ENCODE measurements at places on chromosomes 1 and 21.

DNA sequence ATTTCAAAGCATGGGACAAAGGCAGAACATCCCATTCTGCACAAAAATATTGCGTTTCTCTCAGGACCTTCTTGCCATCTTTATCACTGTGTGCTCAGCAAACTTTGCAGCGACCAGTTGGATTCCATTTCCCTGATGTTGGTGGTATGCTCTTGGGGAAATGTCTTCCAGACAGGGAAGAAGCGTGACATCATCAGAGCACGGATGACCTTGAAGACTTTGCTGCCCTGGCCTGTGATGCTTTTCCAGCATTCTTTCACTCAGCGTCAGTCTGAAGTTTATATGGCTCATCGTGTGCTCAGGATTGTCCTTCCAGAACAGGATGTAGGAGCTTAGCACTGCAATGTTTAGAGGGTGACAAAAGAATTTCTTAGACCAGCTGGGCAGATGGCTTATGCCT is 131.4 kb upstream of the F3 start:
- no peak for ATAC-seq

DNA sequence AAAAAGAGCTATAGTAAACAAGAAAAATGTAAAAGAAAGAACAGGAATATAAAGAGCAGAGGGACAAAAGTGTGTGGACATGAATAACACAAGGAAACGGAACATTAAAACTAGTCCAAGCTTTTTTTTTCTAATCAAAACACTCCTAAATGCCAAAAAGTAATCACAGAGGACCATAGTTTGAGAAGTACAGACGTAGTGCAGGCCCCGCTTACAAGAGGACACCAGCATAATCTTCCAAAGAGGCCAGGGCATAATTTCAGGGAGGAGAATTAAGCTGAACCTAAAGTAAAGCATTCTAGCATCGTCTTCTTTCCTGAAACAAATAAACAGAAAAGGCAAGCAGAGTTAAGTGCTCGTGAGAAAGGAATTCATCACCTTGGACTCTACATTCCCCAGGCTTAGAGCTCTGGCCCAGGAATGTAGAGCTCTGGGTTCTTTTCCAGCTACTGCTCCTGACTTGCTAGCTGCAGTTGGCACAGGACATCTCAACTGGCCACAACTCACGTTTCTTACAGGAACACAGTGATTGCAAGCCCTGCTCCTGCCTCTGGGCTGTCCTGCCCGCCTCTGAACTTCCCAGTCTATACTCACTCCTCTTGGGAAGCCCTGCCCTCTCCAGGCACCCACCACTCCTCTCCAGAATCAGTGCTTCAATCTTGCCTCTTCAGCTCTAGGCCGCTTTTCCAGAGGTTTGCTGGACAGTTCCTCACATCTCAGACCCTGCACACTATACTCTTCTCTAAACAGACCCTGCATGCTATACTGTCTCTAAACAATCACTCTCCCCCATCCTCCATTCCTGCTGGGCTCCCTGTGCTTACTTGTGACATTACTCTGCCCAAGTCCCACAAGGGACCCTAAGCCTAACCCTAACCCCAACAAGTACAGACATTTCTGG is 9.8 kb downstream of the RGS8 start:
- ATAC-seq: no peak

DNA sequence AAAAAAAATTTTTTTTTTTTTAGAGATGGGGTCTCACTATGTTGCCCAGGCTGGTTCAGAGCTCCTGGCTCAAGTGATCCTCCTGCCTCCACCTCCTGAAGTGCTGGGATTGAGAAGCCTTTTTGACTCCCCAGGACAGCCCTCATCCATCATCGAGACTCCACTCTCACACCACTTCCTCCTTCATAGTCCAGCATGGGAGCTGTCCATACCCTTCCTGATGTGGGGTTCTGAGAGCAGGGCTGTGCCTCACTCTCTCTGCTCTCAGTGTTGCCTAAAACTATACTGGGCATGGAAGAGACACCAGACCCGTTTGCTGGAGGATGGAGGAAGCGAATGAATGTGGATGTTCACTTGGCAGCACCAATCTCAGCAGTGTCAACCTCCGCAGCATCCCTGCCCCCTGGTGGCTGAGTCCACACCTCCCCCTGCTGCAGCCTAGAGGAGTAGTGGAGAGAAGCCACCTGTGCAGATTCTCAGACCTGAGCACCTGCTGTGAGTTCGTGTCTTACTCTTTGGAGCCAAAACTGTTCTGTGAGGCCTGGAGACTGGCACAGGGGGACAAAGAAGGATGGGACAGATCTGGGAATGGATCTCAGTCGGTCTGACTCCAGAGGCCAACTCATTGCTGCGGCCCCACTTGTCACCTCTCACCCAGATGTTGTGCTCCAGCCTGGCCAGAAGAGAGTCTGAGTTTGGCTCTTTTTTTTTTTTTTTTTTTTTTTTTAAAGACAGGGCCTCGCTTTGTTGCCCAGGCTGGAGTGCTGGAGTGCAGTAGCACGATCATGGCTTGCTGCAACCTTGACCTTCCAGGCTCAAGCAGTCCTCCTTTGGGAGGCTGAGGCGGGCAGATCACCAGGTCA is 17.7 kb downstream of the TINAGL1 start:
- ATAC-seq: peak; percentile 87

GRCh38 chr1:35580949-35581388 is 7.9 kb downstream of the TFAP2E start:
- ATAC-seq: no peak

DNA sequence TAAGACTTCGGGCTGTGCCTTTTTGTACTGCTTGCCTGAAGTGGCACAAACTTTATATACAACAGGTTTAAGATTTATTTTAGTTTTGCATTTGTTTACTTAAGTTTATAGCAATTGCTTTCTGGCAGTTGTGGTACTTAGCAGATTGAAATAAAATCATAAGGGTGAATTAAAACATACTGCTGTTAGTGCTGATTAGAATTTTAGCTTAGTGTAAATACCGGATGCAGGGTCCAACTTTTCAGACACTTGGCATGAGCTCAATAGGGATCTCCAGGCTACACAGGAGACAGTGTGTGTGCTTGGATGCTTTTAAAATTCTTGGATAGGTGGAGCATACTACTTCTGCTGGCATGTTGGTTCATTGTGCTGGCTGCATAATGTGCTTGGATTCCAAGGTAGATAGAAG is 159.6 kb downstream of the NFIA start:
- ATAC-seq: no peak

DNA sequence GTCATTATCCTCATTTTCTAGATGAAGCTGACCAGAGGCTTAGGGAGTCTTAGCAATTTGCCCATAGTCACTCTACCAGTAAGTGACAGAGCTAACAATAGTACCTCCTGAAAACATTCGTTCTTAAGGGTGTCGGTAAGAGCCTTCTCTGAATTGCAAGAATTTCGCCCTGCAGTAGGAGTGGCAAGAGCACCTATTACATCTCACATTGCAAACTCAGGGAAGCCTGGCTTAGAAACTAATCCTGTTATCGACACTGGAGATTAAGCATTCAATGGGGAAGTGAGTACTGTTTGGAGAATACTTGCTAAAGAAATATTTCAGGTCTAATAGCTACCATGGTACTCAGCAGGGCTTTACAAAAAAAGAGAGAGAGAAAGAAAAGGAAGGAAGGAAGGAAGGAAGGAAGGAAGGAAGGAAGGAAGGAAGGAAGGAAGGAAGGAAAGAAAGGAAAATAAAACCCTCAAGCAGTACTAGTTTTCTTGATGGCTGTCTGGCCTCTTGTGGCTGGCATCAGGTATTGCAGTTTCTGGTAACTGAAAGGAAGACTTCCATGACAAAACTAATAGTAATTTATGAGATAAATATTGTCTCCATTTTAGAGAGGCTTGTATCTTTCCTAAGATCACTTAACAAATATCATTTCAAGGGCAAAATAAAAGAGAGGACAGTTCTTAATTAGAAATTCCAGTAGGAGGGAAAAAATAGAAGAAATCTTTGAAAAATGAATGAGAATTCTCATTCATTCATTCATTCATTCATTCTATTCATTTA is 10.4 kb downstream of the C1orf226 start:
- ATAC-seq: no peak

GRCh38 chr1:180926164-180926981 is 13.7 kb downstream of the KIAA1614 start:
- no peak for ATAC-seq

- ATAC-seq: no peak
Observed at GRCh38 chr21:41741253-41742072, 25.4 kb downstream of the RIPK4 start.

GRCh38 chr1:209106237-209106741 is 477.2 kb upstream of the CAMK1G start:
- no peak for ATAC-seq

DNA sequence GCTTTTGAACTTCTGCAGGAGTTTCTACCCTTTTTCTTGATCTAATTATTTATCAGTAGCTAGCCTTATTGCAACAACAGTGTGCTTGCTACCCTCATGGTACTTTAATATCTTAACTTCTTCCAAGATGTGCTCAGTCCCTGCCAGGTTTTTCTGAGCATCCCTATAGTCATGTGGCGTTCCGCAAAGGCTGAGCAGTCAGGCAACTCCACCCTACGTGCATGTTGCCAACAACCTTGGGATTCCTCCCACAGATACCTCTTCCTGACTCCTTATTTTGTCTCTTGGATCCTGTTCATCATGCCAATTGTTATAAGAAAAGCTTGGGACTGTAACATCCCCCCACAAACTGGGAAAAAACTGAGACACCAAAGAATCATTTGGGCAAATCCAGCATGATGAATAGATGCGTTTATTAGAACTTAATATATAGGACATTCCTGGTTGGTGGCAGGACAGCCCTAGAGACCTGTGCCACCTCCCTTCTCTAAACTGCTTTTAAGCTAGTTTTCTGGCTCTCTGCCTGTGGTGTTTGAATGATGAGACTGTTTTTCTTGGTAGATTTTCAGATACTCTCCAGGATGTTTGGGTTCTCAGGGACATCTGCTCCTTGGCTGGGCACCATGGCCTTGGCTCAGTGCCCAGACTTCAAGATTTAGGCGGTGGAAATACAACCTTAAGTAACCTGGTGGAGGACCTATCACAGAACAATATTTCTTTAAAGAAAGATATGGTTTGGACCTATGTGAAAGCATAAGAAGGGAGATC is 27.1 kb upstream of the KCTD3 start:
- no peak for ATAC-seq

- no peak for ATAC-seq
Observed at GRCh38 chr21:44867464-44867863, 6.0 kb downstream of the PTTG1IP start.

DNA sequence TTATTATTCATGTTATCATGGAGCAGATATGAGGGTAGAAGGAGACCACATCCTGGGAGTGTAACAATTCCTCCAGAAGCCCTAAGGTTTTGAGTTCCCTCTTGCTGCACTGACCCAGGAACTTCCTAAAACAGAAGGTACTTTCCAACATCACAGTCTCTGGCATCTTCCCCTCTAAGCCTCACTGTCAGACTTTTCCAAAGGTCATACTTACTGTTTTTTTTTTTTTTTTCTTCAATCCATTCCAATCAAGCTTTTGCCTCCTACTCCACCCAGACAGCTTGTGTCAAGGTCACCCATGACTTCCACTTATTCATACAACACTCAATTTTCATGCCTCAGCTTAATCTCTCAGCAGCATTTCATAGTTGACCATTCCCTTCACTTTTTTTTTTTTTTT is 18.4 kb upstream of the UQCRHL start:
- no peak for ATAC-seq

- no peak for ATAC-seq
Observed at GRCh38 chr1:155809088-155809487, 47.9 kb downstream of the GON4L start.

All from activated CD4-positive, CD25-positive, alpha-beta regulatory T cell treated with anti-CD3 and anti-CD28 coated beads, Interleukin-2, amount 50 U/mL, for 24 hours (primary cell).